Astrocyte (in vitro differentiated cells and primary cell): ENCODE measurements at places on chromosomes 5 and 9. TPM values are rescaled to one million over a fixed set of nuclear protein-coding genes. Genes with fewer than 3 reads are reported as not detected.

LIFR gene
- total RNA-seq: 16.0 and 20.3 TPM in 2 replicates

TMEM171 gene
- 0.38 and 0.45 TPM in 2 replicates for total RNA-seq

GABRA6 gene
- total RNA-seq: not detected in 2 replicates

DNA sequence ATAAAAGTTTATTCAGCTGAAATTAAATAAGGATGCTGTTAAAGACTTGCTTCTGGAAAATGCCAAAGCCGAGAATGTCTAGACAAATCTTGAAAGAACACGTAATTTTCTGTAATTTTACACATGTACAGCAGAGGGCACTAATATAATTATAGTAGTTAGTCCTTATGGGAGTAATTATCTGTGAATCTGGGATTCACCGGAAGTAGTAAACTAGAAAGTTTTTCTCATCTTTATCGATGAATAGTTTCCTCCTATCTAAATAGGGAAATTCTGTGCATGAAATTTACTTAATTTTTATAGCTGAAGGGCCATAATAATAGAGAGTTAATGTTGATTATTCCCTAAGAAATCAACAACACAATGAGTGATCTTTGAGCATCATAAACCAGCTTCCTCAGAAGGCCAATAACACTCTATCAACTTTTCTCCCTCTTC is 18.4 kb upstream of the CNTLN start:
- no peaks in the 10 kb centered on the region for H3K27me3 ChIP-seq
- H3K4me3 ChIP-seq: no peak overlapping the region
- no peaks in the 10 kb centered on the region for H3K4me1 ChIP-seq

GRCh38 chr9:127494304-127494702 is 43.0 kb downstream of the LRSAM1 start:
- H3K4me3 ChIP-seq: no peak overlapping the region
- H3K27me3 ChIP-seq: no peaks in the 10 kb centered on the region
- peaks cover 17% of the 10 kb centered on the region for H3K4me1 ChIP-seq
- H3K36me3 ChIP-seq: peaks cover 5% of the 10 kb centered on the region
- DNase-seq: no peak
- no peak overlapping the region for H3K27ac ChIP-seq
